ENCODE measurements at places on chromosomes 6 and 20.
A peak's percentile ranks its signal among the peaks of the same experiment; 100 is the strongest.

- no peak for DNase-seq
Observed at GRCh38 chr6:93260881-93261280, 158.5 kb downstream of the EPHA7 start.

DNA sequence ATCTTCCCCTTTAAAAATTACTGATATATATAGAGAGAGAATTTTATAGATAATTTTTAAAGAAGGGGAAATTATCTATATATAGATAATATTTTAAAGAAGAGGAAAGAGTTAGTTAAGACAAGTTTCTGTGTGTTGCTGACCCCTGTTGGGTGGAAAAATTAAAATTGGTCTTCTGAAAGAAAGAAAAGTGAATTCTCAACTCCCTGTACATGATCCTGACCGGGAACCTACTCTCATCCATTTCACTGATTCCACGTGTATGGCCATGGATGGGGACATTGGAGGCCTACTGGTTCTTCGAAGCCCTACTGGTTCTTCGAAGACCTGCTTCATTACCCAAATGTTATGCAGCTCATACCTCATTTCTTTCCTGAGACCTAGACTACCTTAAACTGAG lies 53.0 kb upstream of the TCF21 start:
- DNase-seq: no peak

DNA sequence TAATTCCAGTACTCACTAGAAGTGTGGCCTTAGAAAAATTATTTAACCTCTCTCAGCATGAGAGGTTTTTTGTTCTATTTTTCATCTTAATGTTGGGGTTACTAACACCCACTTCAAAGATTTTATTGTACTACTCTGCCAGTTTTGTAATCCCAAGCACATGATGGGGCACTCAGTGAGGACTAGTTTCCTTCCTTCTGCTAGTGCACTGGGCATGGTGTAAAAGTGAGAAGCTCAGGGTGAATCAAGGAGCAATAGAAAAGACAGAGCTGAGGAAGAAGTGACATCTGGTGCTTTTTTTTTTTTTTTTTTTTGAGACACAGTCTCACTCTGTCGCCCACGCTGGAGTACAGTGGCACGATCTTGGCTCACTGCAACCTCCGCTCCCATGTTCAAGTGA lies 439.4 kb upstream of the ARID1B start:
- no peak for DNase-seq

DNA sequence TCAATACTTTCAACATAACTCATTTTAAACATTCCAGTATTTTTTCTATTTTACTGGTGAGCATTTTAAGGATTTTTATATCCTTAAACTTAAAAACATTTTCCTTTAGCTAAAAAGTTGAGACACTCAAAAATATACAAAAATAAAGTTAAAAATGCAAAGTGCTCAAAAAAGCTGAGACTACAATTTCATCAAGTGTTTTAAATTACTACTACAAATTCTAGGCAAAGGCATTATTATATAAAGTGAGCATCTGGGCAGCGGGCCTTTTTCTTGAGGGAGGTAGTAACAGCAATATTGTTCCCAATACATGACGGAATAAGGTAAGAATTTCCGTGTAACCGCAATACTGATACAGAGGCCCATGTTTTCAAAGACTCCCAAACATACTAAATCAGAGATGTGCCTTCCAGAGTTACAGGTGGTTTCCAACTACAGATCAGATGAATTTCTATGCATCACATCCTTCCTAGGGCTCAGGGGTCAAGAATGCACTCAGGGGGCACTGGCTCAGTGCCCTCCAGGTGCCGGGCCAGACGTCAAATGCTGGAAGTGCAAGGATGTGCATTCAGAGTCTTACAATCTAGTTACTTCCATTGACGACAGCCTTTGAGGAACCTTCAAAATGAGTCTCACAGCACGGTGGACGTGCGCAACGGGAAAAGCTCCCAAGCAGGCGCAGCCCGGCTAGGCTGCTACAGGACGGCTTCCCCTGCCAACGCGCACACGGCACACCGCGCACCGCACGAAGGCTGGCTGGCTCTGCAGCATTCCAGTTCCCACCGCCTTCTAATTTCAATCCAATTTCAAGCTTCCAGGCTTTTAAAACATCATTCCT lies 1.7 kb downstream of the PHF10 start:
- peak; percentile 33 for DNase-seq

DNA sequence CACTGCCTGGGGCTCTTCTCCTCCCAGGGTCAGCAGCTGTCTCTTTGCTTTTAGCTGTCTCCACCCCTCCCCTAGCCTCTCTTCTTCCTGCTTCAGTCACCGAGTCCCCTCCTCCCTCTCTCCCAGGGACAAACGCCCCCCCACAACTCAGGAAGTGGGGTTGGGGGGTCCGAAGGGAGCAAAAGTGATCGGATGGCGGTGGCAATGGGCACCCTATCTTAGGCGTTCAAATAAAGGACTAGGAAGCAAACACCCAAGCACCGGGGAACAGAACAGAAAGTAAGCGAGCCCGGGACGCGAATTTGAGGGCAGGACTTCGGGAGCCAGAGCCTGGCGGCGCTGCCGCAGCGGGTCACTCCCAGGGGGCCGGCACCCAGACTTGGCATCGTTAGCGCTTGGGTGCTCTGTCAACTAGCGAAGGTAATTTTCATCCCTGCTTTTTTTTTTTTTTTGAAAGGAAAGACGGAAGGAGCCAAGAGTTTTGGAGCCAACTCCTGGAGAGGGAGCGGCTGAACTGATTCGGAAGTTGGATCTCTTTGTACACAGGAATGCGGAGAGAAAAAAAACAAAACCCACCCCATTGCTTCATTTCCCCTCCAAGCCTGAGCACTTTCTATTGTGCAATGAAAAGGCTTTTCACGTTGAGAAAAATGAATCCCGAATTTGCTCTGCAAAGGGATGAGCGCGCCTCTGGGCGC lies 815 bp upstream of the ITPR3 start:
- DNase-seq: peak; percentile 20

- peak; percentile 39 for DNase-seq
Observed at GRCh38 chr6:44338228-44339122, 4.0 kb upstream of the SPATS1 start.

DNA sequence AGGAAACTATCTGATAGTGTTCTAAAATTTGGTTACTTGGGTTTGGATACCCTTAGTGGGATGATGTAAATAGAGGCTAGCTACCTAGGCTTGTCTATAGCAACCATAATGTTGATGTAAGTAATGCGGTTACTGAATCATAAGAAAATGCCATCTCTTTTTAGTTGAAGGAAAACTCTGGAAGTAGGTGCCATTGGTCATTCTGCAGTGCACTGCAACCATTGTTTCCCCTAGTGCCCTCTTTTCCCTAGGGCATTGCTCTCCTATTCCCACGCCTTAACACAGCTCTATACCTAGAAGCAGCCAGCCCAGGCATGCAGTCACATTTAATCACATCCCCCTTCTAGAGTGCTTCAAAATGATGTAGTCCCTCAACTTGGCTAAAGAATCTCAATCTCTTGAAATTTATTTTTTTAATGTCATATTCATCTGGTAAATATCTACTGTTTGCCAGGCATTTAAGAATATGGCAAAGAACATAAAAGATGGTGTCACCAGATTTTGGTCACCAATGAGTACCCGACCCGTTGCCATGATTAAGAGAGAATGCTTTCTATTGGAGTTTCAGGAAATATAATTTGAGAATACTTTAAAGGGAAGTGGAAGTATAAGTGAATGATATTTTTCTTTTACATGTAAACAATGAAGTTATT lies 10.4 kb downstream of the LOC128125822 start:
- no peak for DNase-seq

GRCh38 chr6:154395316-154395715 lies 38.7 kb upstream of the IPCEF1 start:
- DNase-seq: no peak

GRCh38 chr20:34271956-34272355 lies 30.7 kb downstream of the ASIP start:
- no peak for DNase-seq

DNA sequence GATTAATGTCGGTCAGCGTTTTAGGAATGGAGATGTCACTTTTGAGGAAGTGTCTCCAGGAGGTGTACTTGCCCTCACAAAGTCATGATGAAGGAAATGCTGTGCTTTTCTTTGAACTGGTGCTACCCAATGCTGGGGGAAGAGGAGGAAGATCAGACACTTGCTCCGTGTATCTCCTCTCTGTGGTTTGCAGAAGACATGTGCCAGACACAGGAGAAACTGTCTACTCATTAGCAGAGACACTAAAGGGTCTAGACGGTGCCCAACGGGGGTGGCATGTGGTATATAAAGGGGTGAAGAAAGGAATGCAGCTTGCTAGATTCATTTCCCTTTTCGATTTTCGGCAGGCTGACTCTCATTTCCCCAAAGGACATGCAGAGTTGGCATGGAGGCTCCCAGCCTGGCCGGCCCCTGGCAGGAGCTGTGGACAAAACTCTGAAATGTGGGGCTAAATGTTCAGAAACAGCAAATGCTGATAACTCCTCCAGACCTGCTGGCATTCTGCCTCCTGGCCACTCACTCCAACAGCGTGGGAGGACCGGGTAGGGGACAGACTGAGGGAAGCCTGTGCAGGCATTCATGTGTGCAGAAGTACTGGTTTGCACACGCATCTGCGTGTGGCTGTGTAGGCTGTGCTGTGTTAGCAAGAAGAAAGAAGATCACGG lies 59.6 kb upstream of the QKI start:
- DNase-seq: no peak

DNA sequence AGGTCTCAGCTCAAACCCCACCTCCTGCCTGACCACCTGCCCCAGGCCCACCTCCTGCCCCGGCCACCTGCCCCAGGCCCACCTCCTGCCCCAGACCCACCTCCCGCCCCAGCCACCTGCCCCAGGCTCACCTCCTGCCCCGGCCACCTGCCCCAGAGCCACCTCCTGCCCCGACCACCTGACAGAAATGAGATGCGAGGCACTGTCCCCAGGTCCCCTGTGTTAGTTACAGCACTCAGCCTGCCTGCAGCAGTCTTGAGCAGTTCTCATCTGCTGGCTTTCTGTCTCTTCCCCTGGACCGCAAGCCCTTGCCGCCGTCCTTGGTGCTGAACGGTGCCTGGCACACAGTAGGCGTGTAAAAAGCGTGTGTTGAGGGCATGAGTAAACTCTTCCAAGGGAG lies 79.5 kb downstream of the CDH4 start:
- DNase-seq: no peak

DNA sequence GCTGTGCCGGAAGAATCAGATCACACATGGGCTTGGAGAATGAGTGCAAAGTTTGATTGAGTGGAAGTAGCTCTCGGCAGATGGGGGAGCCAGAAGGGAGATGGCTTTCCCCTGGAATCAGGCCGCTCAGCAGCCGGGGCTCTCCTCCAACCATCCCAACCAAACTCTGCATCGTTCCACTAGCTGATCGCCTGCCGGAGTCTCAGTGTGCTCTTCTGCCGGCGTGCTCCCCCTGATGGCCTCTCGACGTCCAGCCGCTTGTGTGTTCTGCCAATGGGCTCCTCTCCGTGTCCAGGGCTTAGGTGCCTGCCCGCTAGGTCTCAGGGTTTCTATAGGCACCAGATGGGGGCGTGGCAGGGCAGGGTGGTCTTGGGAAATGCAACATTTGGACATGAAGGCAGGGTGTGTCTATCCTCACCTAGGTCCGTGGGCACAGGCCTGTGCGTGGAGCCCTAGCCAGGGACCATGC lies 4.9 kb upstream of the BIRC7 start:
- DNase-seq: no peak

All from activated effector memory CD4-positive, alpha-beta T cell treated with Interleukin-2 at 50 U/mL for 16 hours (primary cell).